ENCODE measurements at places on chromosomes 3 and 15. TPM values are rescaled to one million over a fixed set of nuclear protein-coding genes. Genes with fewer than 3 reads are reported as not detected.

- no peak for DNase-seq
Observed at GRCh38 chr15:89740137-89740536, 10.9 kb downstream of the MESP1 start.

GRCh38 chr15:25246641-25247406, 192.0 kb downstream of the UBE3A start:
- DNase-seq, result peak; percentile 7

The NKIRAS1 gene
- total RNA-seq, result 8.9 TPM

The SPATA12 gene
- total RNA-seq, result not detected

The SLC27A2 gene
- total RNA-seq, result 8.8 TPM

The AGTR1 gene
- 35.2 TPM for total RNA-seq
